ENCODE measurements at places on chromosomes 12 and 14.

DNA sequence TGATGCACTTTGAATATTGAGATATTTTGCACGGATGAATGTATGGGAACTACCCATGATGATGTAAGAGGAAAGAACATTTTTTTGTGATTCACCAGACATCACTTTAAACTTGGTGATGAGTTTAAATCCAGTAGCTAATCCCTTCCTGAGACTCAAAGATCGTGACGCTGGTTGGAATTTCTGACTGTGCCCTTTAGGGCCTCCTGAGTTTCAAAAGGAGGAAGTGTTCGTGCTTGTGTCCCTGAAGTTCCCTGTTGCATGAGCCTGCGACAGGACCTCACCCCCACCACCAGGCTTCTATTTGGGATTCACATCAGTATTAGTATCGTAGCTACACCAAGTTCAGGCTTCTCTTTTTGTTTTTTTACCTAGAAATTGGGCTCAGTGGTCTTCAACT lies 18.6 kb upstream of the RIN3 start:
- no peak for DNase-seq

DNA sequence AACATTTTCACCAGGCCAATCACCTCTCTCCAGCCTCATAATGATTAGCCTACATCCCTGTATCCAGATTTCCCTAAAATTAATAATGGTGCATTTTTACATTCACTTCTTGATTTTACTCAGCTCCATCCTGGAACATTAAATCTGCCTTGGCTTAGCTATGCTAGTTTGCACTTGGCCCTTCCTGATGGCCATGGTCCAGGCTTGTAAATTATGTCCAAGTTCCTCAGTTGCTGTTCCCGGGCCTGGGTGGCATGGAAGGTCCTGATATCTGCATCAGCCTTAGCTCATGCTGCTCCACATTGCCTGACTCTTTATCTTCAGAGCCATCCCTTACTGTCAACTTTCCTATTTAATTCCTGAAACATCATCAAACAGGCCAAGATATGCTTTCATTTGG lies 11.1 kb upstream of the METTL17 start:
- DNase-seq, result no peak

- DNase-seq, result no peak
Measured at GRCh38 chr12:107541001-107541705, 144.4 kb upstream of the PWP1 start.

DNA sequence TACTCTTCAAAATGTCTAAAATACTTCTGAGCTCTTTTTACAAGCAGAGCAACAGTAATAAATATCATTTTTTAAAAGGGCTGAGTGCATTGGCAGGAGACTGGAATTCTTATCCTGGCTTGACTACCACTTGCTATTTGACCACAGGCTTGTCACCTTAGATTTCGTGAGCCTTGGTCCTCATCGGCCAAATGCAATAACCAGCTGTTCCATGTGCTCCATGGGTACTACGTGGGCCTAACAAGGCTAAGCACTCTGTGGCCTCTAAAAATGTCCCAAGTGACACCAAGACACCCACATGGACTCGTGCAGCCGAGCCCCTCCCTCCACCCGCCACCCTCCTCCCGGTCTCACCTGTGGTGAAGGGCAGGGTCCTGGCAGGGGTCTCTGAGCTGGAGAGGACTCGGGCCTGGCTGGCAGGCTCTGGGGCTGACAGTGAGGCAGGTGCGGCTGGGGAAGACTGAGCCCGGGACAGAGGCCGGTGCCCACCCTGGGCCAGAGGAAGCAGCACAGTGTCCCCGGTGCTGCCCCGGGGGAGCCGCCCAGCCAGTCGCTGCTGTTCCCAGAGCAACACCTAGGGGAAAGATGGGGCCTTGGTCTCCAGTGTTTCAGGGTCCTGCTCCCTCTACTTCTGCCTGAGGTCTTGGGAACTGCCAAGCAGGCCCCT lies 20.1 kb downstream of the SLC48A1 start:
- DNase-seq, result no peak

DNA sequence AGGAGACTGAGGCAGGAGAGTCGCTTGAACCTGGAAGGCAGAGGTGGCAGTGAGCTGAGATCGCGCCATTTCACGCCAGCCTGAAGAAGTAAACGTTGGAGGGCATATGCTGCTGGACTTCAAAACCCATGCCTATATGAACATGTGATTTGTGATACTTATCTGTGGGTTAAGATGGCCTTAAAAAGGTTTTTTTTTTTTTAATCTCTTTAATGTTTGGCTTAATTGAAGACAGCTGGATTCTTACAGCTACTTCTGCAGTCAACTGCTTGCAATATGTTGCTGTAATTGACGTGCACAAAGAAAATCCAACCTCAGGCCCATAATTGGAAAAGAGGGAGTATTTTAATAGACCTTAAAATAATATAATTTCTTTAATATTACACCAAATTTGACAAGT lies 1.5 kb upstream of the B3GNT4 start:
- DNase-seq, result no peak

GRCh38 chr12:104609445-104609844 lies 152.7 kb downstream of the CHST11 start:
- no peak for DNase-seq

GRCh38 chr14:66610154-66610563 lies 102.2 kb downstream of the GPHN start:
- DNase-seq, result no peak

GRCh38 chr12:94427501-94428381 lies 31.9 kb downstream of the CEP83 start:
- DNase-seq, result no peak

GRCh38 chr14:87824266-87824665 lies 168.7 kb downstream of the GALC start:
- no peak for DNase-seq

DNA sequence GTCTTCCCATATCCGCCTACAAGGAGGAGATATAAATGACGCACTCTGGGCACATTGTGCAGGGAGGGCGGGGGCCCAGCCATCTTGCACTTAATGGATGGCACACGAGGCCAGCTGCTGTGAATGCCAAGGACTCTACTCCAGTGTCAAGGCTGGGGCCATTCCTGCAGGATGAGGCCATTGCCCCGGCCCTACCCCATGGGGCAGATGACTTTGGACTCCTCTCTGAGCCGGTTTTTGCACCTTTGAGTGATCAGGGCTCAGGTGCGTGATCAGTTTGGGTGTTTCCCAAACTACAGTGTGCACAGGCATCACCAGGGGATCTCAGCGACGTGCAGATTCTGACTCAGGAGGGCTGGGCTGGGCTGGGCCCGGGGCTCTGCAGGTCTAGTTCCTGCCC lies 16.1 kb downstream of the MMAB start:
- DNase-seq, result no peak

- no peak for DNase-seq
Measured at GRCh38 chr14:61706096-61706690, 10.9 kb downstream of the HIF1A start.

DNA sequence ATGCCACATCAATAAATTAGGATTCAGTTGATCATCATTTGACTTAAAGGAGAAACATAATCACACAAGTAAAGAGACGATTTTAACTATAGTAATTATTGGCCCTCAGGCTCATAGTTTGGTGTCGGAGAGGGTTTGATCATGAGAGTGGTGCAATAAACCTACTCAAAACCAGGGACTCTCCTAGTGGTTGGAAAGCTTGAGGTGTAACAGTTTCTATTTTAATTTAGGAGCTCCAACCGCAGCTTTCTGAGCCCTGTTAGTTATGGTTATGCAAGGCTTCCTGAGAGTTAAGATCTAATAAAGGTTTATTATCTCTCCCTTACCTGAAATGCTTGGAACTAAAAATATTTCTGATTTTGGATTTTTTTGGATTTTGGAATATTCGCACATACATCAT lies 36.4 kb downstream of the TMTC2 start:
- no peak for DNase-seq

DNA sequence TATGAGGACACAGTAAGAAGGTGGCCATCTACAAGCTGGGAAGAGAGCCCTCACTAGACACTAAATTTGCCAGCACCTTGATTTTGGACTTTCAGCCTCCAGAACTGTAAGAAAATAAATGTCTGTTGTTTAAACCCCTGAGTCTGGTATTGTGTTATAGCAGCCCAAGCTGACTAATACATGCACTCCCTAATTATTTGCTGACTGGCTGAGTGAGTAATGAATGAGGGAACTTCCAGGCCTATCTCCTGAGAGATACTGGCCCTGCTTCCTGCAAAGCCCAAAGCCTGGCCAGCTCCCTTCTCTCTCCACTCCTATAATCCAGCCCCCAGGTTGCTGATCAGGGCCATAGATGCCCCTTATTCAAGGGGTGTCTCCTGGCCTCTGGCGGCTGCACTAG lies 120.0 kb upstream of the NOS1 start:
- DNase-seq, result no peak

- no peak for DNase-seq
Measured at GRCh38 chr14:72901361-72901760, 7.5 kb upstream of the DPF3 start.

DNA sequence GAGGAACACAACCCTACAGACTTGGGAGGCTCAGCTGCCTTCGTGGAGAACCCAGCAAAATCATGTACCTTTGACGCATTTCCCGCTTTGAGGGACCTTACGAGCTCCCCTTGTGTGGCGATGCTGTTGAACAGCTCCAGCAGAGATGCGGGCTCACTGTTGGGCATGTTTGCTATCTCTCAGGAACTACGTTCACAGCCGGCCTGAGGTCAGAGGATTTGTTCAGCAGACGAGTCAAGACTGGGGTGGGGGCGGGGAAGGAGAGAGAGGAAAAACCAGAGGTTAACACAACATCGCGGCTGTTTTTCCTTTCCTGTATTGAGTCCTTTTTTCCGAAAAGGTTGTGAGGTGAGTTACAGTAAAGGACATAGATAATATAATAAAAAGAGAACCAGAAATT lies 45.9 kb downstream of the SLC25A47 start:
- no peak for DNase-seq

- no peak for DNase-seq
Measured at GRCh38 chr14:95305145-95305544, 14.6 kb downstream of the CLMN start.

- no peak for DNase-seq
Measured at GRCh38 chr14:34254571-34254970, 207.5 kb downstream of the SPTSSA start.

- no peak for DNase-seq
Measured at GRCh38 chr14:82490397-82490796, 956.7 kb upstream of the SEL1L start.

DNA sequence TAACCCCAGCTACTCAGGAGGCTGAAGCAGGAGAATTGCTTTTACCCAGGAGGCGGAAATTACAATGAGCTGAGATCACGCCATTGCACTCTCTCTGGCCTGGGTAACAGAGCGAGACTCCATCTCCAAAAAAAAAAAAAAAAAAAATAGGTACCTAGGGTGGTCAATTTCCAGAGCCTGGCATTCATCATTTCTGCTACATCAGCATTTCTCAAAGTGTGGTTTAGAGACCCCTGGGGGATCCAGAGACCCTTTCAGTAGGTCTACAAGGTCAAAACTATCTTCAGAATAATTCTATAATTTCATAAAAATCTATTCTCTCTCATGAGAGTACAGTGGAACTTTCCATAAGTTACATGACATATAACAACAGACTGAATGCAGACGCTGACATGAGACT lies 19.9 kb downstream of the CERS5 start:
- no peak for DNase-seq

Data from right renal cortex interstitium (tissue), 3 donors.